Activated gamma-delta T cell (primary cell): ENCODE measurements at places on chromosomes 2 and 18.

GRCh38 chr2:208406474-208407451 lies at the start of gene PTH2R:
PTH2R (plus strand) TSS chr2:208406792; CDS start chr2:208407044, 252 bp downstream.
- DNase-seq, result peak; percentile 5

DNA sequence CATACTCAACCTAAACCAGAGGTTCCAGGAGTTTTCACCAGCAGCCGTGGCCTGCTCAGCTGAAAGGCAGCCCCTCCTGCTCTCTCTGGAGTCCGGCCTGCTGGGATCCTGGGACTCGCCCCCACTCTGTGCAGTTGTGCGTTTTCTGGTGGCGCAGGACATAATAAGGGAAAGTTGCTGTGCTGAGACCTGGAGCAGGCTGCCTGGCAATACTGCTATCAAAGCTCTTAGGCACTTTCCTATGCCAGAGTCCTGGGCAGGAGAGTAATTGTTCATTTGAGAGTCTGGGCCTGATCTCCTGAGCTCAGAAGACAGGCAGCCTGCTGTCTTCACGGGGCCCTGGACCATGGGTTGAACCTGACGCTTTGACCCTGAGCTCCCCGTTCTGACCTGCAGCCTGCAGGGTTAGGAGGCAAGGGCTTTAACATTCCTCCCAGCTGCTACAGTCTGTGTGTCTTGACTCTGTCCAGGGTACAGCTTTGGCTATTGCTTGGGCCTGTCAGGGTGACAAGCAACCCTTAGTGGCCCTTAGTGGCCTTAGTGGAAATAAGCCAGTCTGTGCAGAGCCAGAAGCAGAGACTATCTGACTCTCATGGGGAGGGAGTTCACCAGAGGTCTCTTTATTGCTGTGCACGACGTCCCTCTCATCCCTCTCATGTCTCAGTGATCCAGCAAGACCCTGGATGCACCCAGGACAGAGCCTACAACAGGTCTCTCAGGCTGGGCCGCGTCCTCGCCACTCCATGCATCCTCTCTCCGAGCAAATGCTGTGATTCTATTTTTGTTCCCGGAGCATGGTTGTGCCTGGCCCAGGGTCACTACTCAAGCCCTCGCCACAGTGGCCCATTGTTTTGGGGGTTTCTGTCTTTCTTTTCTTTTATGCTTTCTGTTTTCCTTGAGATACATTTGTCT lies 60.6 kb downstream of the ACKR3 start:
- no peak for DNase-seq

- no peak for DNase-seq
Observed at GRCh38 chr2:20410556-20411277, 36.2 kb upstream of the RHOB start.

DNA sequence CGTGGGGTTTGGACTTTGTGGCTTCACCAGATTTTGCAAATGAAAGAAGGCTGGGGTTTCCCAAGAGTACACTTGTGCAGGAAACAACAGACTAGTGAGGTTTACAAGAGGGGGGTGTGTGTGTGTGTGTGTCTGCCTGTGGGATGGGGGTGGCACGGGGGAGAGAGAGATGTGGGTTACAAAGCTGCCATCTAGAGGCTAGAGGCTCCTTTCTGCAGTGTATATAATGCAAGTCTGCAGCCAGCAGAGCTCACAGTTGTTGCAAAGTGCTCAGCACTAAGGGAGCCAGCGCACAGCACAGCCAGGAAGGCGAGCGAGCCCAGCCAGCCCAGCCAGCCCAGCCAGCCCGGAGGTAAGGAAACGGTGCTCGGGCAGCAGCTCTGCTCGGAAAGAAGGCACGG lies at the start of gene ACKR3:
ACKR3 (plus strand) TSS at position 253 of the 401 bp plus-strand sequence. CDS start 10,641 bp downstream, outside the sequence.
- DNase-seq, result no peak

- no peak for DNase-seq
Observed at GRCh38 chr2:54341656-54342055, 85.6 kb upstream of the TSPYL6 start.

DNA sequence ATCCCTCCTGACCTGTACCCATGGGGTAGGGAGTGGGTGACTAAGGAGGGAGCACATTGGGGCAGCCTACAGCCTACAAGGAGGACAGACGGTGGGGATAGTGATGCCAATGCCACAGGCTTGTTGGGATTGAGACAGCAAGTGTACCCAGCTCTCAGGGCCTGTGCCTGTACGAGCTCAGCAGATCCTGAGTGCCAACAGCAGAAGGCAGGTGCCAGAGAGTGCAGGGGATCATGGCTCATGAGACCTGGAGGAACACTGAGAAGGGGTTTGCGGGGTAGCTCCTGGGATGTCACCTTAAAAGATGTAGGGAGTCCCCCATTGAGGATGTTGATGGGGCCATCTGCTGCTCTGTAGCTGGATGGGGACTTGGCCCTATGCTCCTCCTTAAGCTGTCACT lies 10.3 kb upstream of the SNED1 start:
- DNase-seq, result no peak

- no peak for DNase-seq
Observed at GRCh38 chr2:205682971-205683501, 735 bp downstream of the NRP2 start.

DNA sequence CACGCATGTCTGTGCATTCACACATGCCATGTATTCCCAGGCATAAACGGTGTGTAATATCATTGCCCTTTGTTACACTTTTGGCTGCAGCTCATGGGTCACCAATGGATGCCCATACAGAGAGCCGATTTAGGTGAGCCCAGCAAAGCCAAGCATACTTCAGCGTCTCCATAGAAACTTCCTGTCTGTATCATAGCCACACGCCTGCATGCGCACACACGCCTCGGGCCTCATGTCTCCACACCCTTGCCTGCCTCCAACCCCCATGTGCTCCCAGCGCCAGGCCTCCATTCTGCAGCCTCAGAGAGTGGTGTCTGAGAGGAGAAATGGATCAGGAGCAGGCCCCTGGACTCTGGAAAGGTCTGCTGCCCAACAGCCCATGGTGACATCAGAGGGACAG lies 33.5 kb upstream of the SELENOI start:
- no peak for DNase-seq

GRCh38 chr2:86383844-86384243 lies 46.4 kb upstream of the REEP1 start:
- DNase-seq, result no peak

DNA sequence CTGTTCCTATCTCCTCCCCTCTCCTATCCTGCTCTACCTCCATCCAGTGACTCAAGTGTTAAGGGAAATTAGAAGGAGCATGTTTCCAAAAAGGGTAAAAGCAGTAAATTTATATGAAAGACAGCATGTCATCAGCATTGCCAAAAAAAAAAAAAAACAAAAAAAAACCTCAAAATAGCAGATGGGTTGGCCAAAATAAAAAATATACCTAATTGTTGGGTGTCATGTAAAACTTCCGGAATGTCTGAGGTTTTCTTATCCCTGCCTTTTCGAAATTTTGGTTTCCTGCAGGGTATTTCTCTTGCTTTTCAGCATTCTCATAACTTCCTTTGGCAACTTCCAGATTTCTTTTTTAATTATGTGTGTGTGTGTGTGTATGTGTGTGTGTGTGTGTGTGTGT lies 241.6 kb upstream of the FN1 start:
- no peak for DNase-seq

GRCh38 chr18:43720041-43720440 lies 442.8 kb upstream of the SYT4 start:
- no peak for DNase-seq

GRCh38 chr2:216369821-216370220 lies 2.5 kb downstream of the MARCHF4 start:
- no peak for DNase-seq

GRCh38 chr2:192128655-192129054 lies 66.1 kb downstream of the TMEFF2 start:
- DNase-seq, result no peak

DNA sequence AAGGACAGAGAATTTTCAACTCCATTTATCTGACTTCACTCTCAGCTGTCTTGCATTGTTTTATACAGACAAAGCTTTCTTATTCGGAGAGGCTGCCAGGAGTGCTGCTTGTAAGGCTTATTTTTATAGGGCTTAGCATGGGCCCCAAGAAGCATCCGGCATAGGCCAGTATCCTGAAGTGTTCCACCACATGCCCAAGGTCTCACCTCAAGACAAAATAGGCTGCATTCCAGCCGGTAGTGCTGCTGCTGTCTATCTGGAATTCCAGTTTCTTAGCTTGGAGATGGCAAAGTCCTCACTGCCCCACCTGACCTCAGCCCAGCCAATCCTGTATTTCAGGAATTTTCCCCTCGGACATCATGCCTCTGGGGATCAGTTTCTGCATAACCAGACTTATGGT lies 47.6 kb upstream of the MCFD2 start:
- DNase-seq, result no peak

DNA sequence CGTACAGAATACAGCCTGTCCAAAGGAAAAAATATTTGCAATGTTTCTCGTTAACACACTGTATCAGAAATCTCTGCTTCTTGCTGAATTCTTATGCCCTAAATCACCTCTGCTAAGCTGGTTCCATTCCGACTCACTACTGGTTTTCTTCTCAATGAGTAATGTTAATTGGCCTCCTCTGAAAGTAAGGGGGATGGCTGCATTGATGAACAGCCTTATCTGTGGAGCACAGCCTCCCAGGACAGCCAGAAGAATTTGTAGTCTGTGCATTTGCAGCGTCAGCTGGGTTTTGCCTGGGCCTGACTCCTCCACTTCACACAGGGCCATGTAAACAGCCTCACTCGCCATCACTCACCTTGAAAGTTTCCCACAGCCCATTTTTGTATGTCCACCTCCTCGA lies 127.7 kb downstream of the RNF152 start:
- no peak for DNase-seq

GRCh38 chr18:75790796-75791195 lies 363.3 kb upstream of the SMIM21 start:
- no peak for DNase-seq

- DNase-seq, result no peak
Observed at GRCh38 chr18:75075429-75075841, 133.5 kb downstream of the PTGR3 start.
